ENCODE measurements at places on chromosomes 1 and 21.

GRCh38 chr1:12339396-12339795, 109.6 kb downstream of the VPS13D start:
- DNase-seq, result no peak

DNA sequence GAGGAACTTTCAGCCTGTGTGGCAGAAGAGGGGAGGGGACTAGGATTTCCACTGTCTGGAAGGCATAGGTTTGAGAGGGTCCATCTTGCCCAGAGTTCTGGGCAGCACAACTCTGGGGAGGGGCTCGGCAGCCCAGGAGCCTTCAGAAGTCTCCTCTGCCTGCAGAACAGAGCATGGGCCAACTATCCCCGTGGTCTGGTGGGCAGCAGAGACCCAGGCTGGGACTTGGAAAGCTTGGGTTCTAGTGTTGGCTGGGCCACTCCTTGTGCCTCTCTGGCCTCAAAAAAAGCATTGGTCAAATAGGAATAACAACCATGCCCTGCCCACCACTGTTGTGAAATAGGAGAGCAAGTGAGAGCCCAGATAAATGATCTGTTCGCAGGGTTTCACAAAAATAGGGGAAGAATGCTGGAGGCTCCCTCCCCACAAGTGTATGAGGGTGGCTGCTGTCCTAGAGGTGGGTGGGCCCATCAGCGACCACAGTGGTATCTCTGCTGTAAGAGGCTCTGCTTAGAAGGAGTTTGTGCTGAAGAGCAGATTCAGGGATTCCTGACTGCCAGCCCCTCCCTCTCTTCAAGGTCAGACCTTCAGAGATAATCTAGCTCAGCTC, 8.9 kb downstream of the EPHA10 start:
- DNase-seq, result no peak

DNA sequence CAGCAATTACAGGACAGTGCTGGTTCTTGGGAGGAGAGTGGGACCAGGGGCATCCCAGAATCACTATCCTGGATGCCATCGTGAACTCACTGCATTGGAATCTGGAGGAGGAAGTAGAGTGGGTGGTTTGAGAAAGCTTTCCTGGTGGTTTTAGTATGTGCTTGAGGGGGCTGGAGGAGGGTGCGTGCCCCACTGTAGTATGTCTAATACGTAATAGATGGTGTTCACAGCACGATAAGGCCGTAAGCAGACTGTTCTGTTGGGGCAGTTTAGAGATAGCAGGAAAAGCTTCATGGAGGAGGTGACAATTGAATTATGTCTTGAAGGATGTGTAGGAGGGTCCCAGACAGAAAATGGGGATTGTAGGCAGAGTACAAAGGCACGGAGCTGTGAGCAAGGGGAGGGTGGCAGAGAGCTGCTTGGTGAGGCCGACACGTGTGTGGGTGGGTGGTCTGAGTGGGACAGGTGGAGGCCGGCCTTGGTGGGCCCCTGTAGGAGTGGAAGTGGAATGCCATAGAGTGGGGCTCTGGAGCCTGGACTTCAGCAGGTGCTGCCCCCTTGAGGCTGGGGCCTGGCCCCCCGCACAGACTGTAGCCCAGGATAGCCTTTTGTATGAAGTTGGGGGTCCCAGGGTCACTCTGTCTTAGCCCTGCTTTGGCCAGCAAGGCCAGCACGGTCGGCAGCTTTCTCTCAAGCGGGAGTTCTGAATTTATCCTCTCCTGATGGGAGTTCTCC, 37.0 kb downstream of the IL6R start:
- DNase-seq, result peak; percentile 65

DNA sequence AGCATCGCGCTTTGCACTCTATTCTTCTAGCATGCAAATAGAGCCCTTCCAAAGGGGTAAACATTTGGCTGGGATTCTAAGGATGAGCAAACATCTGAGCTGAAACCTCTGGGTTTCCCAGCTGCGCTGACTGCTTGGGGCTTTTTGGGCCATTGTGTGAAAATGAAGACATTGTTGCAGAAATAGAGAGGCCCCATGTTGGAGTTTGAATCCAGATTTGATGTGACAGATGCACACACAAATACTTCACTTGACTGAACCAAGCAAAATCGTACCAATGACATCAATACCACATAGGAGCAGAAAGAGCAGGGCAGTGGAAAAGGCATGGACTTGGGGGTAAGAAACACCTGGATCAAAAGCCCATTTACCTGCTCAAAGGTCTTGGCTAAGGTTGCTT, 144.6 kb upstream of the HMGB4 start:
- no peak for DNase-seq

- no peak for DNase-seq
Measured at GRCh38 chr1:13443335-13443979, 33.2 kb downstream of the PRAMEF20 start.

- DNase-seq, result no peak
Measured at GRCh38 chr1:40868051-40868723, 6.0 kb upstream of the CITED4 start.

- no peak for DNase-seq
Measured at GRCh38 chr1:166127003-166127402, 39.8 kb downstream of the FAM78B start.

- DNase-seq, result no peak
Measured at GRCh38 chr1:168918860-168919741, 187.4 kb upstream of the ATP1B1 start.

DNA sequence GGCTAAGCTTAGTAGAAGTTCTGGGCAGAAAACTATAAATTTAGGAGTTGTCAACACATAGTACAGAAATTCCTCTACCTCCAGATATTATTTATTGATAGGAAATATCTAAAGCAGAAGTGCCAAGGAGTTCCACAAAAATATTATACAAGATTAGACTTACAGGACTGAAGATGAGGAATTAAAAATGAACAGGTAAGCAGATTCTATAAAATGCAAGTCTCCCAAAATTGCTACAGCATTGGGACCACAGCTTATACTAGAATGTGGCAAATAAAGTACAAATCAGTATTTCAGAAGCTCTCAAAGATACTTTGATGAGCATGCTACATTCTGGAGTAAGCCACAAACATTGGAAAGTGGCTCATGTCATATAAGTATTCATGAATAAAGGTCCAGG, 50.1 kb upstream of the CACYBP start:
- no peak for DNase-seq

DNA sequence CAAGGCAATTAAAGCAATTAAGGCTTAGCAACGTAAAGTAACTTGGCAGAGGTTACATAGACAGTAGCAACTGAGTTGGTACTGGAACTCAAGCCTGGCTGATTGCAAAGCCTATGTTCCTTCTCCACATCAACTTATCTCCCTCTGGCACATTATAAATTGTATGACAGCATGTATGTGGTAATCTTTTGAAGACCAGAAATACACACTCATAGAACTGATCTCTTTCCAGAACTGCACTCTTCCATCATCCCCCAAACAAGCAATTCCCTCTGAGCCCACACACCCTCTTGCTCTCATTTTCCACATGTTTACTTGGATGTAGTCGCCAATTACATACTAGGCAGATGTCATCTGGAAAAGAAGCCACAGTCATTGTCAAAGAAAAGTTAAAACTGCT, 502.2 kb downstream of the PLPP3 start:
- no peak for DNase-seq

DNA sequence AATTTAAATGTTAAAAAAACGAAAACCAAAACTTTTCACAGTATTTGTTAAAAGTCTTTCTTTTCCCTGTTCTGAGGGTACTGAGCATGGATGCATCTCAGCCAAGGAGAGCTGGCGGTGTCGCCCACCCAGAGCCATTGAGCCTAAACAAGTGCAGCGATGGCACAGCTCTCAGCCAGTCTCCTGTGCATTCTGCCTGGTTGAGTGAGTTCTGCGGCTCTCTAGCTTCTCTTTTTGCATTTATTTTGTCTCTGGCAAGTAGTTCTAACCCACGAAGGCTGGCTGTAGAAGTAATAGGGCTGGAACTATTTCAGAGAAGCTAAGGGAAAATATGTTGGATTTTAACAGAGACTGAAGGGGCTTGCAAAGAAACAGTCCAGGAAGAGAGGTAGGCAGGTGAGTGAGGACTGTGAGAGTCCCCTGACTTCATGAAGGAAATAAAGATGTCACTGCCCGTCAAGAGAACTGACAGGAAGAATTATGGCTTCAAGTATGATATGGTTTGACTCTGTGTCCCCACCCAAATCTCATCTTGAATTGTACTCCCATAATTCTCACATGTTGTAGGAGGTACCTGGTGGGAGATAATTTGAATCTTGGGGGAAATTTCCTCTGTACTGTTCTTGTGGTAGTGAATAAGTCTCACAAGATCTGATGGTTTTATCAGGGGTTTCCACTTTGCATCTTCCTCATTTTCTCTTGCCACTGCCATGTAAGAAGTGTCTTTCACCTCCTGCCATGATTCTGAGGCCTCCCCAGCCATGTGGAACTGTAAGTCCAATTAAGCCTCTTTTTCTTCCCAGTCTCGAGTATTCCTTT, 35.7 kb upstream of the LIN9 start:
- no peak for DNase-seq

GRCh38 chr1:168709405-168710363, 19.3 kb downstream of the DPT start:
- DNase-seq, result no peak

DNA sequence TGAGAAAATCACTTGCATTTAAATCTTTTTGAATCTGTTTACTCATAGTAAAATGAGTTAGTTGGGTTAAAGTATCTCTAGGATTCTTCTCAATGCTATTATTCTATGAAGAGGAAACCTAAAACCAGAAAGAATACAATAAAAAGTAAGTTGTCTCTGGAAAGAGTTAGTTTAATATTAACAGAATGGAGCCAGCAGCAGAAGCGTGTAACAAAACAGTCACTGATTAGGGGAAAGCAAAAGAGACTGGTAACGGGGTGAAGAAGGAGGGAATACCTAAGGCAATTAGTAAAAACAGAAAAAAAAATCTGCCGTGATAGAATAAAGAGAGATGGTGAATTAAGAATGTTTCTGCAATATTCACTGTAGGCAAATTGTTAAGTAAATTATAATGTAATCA, 60.0 kb downstream of the NRDC start:
- DNase-seq, result no peak

DNA sequence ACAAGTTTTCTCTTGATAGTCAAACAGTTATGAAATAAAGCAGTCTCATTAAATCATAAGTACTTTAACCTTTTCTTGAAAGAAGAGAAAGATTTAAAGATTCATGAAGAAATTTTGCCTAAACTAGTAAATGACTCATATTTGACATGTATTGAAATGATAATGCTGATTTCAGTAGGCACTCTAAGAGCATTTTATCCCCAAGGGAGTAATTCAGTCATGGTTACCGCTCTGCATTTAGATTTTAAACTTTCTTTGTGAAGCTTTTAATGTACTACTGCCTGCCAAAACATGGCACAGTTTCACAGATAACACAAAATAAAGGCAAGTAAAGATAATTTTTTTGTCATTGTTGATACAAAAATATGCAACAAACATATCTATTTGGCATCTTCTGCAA, 6.8 kb downstream of the USH2A start:
- no peak for DNase-seq

- DNase-seq, result peak; percentile 56
Measured at GRCh38 chr1:169601096-169601881, 15.0 kb upstream of the F5 start.

- no peak for DNase-seq
Measured at GRCh38 chr1:101285922-101286570, 49.2 kb downstream of the S1PR1 start.

DNA sequence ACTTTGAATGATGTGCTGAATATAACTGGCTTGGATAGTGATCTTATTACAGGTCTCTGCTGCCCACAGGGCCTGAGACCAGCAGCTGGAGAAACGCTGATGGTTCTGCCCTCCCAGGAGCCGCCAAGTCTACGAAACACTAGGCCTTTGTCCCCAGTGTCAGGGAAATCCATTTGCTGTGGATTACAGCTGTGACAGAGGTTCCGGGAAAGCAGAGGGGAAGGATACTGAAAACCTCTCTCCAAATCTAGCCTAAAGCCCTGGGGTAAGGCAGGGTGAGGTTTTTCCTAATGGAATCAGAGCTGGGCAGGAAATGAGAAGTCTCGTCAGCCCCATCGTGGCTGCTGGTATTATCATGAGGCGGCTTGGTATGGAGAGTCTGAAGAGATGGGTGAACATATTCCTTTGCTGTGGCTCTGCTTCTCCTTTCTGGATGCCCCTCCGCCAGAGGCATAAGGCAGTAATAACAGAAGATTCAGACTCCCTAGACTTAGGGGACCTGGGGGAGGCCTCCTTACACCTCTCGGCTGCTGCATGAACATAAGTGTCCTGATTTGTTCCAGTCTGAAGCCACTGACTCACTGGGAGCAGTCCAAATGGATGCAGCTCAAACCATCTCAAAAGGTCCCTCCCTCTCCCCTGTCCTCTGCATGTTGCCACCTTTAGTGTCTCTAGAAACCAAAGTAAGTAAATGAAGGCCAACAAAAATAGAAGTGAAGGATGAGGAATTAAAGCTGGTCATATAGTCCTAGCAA, 48.1 kb downstream of the PHC2 start:
- DNase-seq, result no peak

GRCh38 chr1:91876040-91876470, 9.9 kb downstream of the TGFBR3 start:
- no peak for DNase-seq
